ENCODE measurements at places on chromosomes 16 and 17.

DNA sequence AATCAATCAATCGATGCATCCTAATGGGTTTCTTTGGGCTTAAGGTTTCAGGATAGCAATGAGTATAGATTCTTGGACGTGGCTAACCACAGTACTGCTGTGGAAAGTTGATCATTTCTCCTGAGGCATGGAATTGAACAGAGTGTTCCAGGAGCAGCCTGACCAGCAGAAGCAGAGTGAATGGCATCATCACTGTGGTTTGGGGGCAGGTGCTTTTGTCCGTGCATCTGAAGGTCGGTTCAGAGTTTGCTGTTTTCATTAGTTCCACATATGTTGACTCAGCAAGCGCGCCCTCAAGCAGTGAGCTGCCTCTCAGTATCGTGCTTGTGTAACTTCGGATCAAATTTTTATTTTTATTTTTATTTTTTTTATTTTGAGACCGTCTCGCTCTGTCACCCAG, 24.9 kb downstream of the KIAA0513 start:
- no peak for DNase-seq

DNA sequence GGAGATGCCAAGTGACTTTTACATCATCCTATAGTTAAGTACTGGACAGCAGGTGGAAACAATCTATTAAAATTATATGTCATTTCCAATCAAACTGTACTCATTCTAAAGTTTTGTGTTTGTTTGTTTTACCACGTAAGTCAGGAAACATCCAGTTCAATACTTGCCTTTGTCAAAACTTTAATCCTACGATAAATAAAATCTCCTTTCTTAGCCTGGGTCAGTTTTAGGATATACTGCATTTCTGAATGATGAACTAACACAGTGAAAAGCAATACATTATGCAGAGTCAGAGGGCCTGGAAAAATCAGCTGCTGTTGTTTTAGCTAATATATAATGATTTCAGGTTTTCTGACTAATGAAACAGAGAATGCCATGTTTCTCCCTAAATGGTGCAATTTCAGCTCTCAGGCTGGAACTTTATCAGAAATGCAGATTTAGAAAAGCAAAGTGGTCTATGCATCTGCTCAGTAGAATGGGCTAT, 756.4 kb downstream of the CDH11 start:
- no peak for DNase-seq

GRCh38 chr17:7575959-7576358, 3.5 kb upstream of the CD68 start:
- DNase-seq, result no peak

DNA sequence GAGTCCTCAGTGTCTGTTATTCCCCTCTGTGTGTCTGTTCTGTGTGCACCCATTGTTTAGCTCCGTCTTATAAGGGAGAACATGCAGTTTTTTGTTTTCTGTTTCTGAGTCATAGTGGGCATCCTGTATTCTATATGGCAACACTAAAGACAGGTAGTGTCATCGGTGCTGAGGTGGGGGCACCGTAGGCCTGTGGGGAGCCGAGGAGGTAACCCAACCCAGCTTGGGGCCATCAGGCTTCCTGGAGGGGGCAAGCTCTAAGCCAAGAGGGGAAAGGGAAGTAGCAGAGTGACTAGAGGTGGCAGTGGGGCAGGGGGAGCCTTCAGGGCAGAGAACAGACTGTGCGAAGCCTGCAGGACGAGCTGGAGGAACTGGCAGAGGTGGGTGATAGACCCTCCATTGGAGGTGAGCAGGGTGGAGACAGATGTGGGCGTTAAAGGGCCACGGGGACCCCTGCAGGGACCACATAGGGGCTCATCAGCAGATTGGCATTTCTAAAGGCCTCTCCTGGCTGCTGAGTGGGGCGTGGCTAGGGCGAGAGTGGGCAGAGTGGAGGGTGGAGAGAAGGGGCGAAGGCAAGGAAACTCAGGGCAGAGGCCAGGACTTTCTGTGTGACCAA, 36.5 kb downstream of the CPNE2 start:
- no peak for DNase-seq

DNA sequence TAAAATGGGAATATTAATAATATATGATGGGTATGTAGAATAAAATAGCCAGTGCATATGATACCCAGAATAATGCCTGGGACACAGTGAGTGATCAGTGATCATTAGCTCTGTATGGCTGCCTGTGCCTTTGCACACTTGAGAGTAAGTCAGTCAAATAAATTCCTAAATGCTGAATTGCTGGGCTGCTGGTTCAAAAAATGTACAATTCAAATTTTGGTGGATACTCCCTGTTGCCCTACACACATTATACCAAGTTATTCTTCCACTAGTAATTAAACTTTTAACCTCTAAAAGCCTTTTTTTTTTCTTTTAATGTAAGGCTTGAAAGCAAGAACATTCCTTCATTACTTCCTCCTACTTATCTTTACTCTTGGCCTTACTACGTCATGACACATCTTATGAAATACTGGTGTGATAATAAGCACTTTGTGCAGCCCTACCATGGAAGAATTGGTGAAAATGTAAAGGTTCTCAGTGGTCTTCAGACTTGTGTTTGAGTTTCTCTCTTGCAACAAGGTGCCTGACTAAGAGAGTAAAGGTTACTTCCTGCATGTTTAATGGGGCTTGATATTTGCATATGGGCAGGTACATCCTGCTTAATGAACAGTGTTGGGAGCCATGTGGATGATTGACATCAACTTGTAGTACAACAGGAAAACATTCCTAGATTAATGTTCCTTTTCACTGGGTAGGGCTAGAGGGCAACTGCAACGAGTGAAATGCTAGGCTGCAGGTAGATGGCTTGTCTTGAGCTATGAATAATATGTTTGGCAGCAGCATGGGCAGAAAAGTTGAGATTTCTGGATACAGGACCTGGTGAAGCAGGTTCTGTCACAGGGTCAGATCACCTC, 84.3 kb downstream of the PRKCA start:
- peak; percentile 31 for DNase-seq

- DNase-seq, result no peak
Observed at GRCh38 chr16:77288222-77288621, 89.0 kb downstream of the SYCE1L start.

- DNase-seq, result no peak
Observed at GRCh38 chr16:81863630-81864352, 84.7 kb downstream of the PLCG2 start.

DNA sequence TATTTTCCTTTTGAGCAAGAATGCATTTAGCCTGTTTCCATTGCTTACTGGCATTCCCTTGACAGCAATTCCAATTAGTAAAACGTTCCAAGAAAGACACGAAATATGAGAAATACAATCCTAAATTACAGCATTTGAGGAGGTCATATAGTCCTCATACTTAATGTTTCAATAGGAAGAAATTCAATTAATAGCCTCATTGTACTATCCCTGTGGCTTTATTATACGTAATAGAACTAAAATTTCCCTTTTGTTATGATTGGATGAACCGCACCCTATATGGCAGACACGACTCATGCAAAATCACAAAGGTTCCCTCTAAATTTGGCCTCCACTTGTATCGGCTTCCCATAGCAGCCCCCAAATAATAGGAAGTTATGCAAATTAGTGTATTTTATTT, 291.7 kb downstream of the CEP112 start:
- DNase-seq, result no peak

- no peak for DNase-seq
Observed at GRCh38 chr17:57586196-57586740, 158.8 kb downstream of the CCDC182 start.

DNA sequence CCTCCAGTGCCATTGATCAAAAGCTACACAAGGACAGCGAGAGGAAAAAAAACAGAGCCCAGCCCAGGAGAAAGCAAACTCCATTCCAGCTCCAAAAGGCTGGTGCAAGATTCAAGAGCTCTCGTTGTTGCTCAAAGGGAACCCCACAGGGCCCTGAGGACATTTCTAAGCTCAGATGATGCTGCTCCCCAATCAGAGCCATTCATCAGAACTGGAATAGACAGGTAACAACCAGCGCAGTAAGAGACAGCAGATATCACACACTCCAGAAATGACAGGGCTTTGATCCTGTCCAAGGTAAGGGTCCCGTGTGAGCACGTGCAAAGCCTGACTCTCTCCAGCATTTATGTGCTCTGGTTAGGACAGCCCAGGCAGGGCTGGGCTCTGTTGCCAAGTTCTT, 20.1 kb downstream of the PMP22 start:
- DNase-seq, result no peak

- DNase-seq, result no peak
Observed at GRCh38 chr17:28317966-28318758, 838 bp upstream of the TMEM97 start.

GRCh38 chr17:7237266-7237760, 1.9 kb downstream of the PHF23 start:
- no peak for DNase-seq

- no peak for DNase-seq
Observed at GRCh38 chr17:83117583-83117982, 38.2 kb downstream of the METRNL start.

- DNase-seq, result no peak
Observed at GRCh38 chr17:5553479-5553878, 30.8 kb downstream of the NLRP1 start.

DNA sequence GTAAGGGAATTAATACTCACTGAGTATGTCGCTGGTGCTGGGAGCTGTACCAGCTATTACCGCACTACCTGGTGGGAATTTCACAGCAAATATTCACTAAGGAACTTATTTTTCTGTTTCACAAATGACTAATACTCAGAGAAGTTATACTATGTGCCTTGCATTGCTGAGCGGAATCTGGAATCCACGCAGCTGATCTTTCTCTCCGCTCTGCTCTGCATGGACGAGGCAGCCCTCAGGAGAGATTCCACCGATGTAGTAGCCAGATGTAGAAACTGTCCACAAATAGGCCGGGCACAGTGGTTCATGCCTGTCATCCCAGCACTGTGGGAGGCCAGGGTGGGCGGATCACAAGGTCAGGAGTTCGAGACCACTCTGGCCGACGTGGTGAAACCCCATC, 17.1 kb downstream of the NME3 start:
- no peak for DNase-seq

DNA sequence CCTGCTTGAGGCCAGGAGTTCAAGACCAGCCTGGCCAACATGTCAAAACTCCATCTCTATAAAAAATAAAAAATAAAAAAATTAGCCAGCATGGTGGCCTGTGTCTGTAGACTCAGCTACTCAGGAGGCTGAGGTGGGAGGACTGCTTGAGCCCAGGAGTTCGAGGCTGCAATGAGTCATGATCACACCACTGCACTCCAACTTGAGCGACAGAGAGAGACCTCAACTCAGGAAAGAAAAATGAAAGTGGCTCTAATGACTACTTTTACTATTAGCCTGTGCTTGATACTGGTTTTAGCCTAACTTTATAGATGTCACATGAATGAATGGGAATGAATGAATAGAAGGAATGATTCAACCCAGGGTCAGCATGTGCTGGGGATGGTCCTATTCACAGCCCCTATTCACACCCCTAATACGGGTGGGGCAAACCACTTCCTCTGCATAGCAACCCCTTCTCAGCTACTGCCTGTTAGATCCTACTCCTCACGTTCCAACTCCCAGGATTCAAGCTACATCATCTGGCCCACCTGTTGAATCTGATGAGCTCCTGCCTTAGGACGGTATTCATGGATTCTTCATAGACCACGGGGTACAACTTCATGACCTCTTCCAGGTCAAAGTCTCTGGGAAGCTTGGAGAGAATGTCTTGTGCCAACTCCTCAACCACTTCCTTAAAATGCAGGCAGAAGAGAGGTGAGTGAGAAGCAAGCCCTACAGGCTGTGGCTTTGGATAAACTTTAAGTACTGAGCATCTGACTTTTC, 40.5 kb downstream of the LYRM1 start:
- peak; percentile 46 for DNase-seq

DNA sequence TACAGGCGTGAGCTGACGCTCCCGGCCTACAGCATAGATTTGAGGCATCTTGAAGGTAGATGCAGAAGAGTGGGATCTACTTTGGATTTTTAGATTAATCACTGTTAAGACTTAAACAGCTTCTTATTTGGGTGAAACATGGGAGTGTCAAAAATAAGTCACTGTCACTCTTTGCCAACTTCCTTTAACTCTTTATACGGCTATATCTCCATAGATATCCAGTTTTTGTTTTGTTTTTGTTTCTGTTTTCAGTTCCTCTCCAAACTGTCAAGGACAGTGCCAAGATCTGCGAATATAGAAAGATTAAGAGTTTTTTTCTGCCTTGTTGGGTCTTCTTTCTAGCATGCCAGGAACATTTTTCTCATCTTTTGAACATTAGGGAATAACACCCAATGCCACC, 706.1 kb downstream of the WWOX start:
- peak; percentile 57 for DNase-seq

DNA sequence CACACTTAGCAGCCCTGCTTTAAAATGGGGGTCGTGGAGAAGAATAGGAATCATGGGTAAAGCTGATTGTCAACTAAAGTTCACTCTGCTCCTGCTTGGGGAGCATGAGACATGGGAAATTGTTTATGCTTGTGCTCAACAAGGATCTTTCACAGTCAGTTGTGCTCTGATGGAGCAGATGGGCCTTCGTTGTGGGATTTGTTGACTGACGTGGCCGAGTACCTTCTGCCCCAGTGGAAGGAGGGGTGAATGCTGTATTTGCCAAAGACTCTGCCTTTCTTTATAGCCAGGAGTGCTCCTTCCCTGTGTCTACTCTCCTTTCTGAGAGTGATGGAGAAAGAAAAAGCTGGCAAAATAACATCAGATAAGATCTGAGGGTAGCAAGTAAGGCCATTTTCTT, 11.4 kb downstream of the ARSG start:
- no peak for DNase-seq

- no peak for DNase-seq
Observed at GRCh38 chr17:29837531-29837930, 92.5 kb downstream of the SSH2 start.

DNA sequence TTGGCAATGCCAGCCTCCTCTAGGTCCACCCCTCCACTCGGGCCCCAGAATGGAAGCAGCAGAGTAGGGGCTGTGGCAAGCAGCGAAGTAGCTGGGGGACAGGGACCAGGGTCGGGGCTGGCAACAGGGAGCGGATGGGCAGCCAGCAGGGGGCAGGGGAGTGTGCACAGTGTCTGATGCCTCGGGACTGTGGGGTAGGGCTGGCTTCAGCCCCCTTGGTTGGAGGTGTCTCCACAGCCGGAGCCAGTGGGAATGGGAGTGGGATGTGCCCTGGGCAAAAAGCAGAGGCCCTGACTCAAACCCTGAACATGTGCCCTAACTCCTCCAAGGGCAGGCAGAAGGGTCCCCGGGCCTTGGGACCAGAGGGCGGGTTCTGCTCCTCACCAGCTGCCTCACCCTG, 18.5 kb upstream of the ARHGAP27 start:
- no peak for DNase-seq

DNA sequence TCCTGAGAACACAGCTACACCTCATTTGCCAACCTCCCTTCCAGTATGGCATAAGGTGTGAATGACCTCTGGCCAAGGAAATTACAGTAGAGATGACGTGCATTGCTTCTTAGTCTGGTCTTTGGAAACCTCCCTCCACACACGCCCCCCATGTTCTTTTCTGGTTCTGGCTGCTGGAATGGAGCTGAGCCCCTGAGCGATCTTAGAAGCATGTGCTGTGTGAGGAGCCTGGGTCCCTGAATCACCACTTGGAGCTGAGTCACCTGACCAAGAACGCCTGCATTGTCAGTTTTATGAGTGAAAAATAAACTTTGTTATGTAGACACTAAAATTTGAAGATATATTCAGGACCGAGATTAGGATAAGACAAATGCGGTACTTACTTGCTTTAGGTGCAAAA, 51.4 kb downstream of the HS3ST3A1 start:
- DNase-seq, result no peak

Measured in suppressor macrophage treated with lipopolysaccharide for 4 hours (primary cell).